Activated CD4-positive, alpha-beta memory T cell treated with anti-CD3 and anti-CD28 coated beads for 36 hours (primary cell): ENCODE measurements at places on chromosomes 3 and 15.

DNA sequence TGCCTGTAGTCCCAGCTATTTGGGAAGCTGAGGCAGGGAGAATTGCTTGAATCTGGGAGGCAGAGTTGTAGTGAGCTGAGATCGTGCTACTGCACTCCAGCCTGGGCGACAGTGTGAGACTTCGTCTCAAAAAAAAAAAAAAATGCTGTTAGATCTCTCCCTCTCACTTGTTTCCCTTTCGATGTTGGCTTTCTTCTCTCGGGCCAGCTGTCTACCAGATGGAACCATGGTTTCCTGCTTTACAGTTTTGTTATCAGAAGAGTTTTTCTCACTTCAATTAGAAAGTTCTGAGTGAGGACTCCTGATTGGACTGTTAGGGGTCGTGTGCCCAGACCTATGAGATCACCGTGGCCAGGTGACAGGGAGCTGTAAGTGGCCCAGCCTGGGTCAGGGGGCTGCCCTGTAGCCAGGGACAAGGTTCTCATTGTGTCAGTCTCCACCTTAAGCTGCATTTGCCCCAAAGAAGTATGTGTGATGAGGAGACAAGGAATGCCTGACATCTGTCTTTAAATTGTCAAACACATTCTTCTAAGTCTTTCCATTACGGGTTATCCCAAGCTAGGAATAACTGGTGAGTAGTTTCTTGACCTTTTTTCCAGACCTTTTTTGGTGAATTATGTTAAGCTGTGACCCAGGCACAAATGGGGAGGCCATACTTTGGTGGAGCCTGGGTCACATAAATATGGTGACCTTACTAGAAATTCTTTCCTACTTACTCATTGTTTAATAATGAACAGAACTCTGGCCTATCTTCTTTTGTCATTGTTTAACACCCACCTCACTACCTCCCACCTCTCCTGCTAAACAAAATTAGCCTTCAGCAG lies 25.2 kb downstream of the SNAPC5 start:
- peaks cover 57% of the 10 kb centered on the region for H3K4me1 ChIP-seq
- no peaks in the 10 kb centered on the region for H3K27me3 ChIP-seq
- peaks cover 3% of the 10 kb centered on the region for H3K36me3 ChIP-seq
- H3K4me3 ChIP-seq = peak overlapping the region; percentile 57
- peak overlapping the region; percentile 75 for H3K27ac ChIP-seq
- DNase-seq = peak; percentile 67

- H3K36me3 ChIP-seq = no peaks in the 10 kb centered on the region
- no peaks in the 10 kb centered on the region for H3K27me3 ChIP-seq
- no peak overlapping the region for H3K27ac ChIP-seq
- H3K4me1 ChIP-seq = no peaks in the 10 kb centered on the region
- no peak for DNase-seq
- H3K4me3 ChIP-seq = no peak overlapping the region
These were observed 79.1 kb downstream of the NTRK3 start for GRCh38 chr15:88177451-88177850.

GRCh38 chr3:60217156-60217911 lies 1033.9 kb downstream of the FHIT start:
- no peaks in the 10 kb centered on the region for H3K27me3 ChIP-seq
- no peak overlapping the region for H3K4me3 ChIP-seq
- no peaks in the 10 kb centered on the region for H3K4me1 ChIP-seq

DNA sequence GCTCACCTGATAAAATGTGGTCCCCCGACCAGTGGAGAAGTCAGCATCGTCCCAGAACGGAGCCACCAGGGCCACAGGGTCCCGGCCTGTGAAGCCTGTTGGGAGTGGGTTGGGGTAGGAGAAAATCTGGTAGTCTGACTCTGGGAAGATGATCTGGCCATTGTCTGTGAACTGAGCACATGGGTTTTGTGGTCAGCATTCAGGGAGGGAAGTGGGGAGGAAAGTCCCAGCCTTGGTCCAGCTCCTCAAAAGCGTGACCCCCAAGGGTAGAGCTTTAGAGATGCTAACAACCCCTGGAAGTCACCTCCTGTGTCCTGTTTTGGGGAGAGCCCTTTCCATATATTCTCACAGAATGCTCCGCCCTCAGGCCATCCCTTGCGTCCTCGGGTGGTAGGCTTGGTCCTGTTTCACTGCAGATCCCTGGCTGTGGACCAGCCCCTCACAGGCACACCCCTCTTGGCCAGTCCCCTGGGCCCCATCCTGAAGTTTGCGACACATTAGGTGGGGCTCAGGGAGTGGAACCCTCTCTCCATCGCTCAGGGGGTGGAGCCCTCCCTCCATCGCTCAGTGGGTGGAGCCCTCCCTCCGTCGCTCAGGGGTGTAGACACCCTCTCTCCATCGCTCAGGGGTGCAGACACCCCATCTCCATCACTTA lies 40.0 kb downstream of the MUC4 start:
- no peak overlapping the region for H3K27ac ChIP-seq
- H3K27me3 ChIP-seq = no peaks in the 10 kb centered on the region
- no peaks in the 10 kb centered on the region for H3K36me3 ChIP-seq
- no peaks in the 10 kb centered on the region for H3K4me1 ChIP-seq
- DNase-seq = no peak

GRCh38 chr15:27808182-27808581 lies 290.9 kb downstream of the OCA2 start:
- H3K27me3 ChIP-seq = no peaks in the 10 kb centered on the region
- no peaks in the 10 kb centered on the region for H3K36me3 ChIP-seq
- no peak for DNase-seq
- no peak overlapping the region for H3K4me3 ChIP-seq
- no peak overlapping the region for H3K27ac ChIP-seq

DNA sequence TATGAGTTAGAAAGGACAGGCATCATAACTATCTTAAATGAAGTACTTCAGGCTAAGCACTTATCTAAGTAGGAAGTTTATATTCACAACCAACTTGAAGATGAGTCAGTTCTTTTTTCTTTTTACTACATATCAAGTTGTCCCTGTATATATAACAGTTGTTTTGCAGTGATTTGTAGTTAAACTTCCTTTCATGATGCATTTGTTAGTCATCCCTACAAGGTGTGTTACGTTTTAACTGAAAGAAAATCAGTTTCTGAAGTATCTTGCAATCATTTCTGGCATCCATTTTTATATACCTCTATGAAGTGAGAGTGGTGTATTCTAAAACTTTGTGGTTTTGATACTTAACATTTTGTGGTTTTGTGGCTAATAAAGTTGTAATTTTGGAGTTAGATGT lies 46.1 kb downstream of the ZFAND6 start:
- no peak overlapping the region for H3K27ac ChIP-seq
- peaks cover 39% of the 10 kb centered on the region for H3K4me1 ChIP-seq
- H3K4me3 ChIP-seq = no peak overlapping the region
- DNase-seq = no peak

GRCh38 chr3:123930445-123930844 lies 30.6 kb downstream of the CCDC14 start:
- no peak for DNase-seq
- H3K4me3 ChIP-seq = no peak overlapping the region
- peaks cover 41% of the 10 kb centered on the region for H3K36me3 ChIP-seq
- no peaks in the 10 kb centered on the region for H3K4me1 ChIP-seq

GRCh38 chr3:58084788-58085543 lies 76.7 kb downstream of the FLNB start:
- no peak overlapping the region for H3K4me3 ChIP-seq
- no peak for DNase-seq
- peaks cover 5% of the 10 kb centered on the region for H3K36me3 ChIP-seq
- no peak overlapping the region for H3K27ac ChIP-seq
- H3K4me1 ChIP-seq = peaks cover 16% of the 10 kb centered on the region
- H3K27me3 ChIP-seq = no peaks in the 10 kb centered on the region

DNA sequence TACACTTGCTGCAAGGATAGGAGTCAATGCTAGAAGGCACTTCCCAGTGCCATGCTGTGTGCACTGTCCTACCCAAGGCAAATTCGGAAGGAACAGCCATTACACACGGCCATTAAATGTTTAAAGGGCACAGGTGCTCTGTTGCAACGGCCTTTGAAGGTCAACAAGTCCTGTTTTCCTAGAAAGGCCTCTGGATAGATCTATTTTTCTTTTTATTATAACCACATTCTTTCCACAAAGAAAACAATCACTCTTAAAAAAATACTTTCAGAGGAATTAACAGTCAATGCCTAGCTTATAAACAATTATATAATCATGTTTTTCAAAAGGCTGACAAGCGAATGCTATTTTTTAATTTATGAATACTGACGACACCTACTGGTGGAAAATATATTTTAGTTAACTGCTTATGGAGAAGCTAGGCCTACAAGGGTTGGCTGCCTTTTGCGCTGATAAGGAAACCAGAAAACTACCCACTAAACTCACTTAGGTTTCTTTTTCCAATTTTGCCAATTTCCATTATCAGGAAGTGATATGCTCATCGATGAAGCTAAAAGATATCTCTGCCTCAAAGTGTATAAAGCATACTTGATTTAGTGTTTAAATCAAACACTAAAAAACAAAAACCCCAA lies 2.4 kb downstream of the ARHGEF3 start:
- H3K4me1 ChIP-seq = peaks cover 62% of the 10 kb centered on the region
- DNase-seq = no peak
- peak overlapping the region; percentile 80 for H3K4me3 ChIP-seq
- peaks cover 5% of the 10 kb centered on the region for H3K36me3 ChIP-seq

DNA sequence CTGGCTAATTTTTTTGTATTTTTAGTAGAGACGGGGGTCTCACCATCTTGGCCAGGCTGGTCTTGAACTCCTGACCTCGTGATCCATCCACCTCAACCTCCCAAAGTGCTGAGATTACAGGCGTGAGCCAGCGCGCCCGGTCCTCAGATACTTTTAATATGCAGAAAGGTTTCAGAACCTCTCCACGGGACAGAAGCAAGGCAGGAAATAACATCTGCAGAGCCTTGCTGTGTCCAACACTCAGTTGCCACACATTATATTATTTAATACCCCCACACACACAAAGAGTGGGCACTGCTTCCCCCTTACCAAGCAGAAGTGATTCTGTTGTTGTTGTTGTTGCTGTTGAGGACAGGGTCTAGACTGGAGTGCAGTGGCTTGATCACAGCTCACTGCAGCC lies 28.0 kb downstream of the OSBPL10 start:
- H3K27ac ChIP-seq = no peak overlapping the region
- peaks cover 16% of the 10 kb centered on the region for H3K27me3 ChIP-seq
- DNase-seq = no peak
- no peaks in the 10 kb centered on the region for H3K4me1 ChIP-seq
- no peak overlapping the region for H3K4me3 ChIP-seq

DNA sequence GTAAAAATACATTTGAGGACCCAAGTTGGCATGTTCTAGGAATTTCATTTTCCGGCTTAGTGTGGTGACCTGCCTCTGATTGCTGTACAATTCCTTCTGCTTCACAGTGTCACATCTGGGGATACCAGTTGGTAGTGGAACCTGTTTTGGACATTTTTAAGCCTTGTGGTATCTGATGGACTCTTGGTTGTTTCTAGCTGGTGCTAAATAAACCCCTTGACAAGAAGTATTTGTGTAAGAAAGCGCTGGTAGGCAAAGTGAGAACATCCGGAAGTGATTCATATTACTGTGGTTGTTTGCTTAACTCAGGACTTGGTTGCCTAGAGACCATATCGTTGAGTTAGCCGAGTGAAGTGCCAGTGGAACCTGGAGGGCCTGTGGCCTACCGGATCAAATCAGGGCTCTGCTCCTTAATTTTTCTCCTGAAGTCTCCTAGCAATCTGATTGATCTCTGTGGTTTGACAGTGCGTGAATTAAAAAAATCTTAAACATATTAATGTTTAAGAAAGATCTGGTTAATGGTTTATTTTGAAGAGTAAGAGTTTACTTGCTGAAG lies 12.8 kb downstream of the IQGAP1 start:
- H3K27me3 ChIP-seq = no peaks in the 10 kb centered on the region
- peak; percentile 72 for DNase-seq
- H3K27ac ChIP-seq = peak overlapping the region; percentile 91
- peaks cover 9% of the 10 kb centered on the region for H3K36me3 ChIP-seq

GRCh38 chr3:177396733-177397132 lies 199.5 kb upstream of the TBL1XR1 start:
- no peak for DNase-seq
- no peak overlapping the region for H3K27ac ChIP-seq
- H3K4me1 ChIP-seq = no peaks in the 10 kb centered on the region
- no peaks in the 10 kb centered on the region for H3K36me3 ChIP-seq
- H3K27me3 ChIP-seq = no peaks in the 10 kb centered on the region
- no peak overlapping the region for H3K4me3 ChIP-seq

DNA sequence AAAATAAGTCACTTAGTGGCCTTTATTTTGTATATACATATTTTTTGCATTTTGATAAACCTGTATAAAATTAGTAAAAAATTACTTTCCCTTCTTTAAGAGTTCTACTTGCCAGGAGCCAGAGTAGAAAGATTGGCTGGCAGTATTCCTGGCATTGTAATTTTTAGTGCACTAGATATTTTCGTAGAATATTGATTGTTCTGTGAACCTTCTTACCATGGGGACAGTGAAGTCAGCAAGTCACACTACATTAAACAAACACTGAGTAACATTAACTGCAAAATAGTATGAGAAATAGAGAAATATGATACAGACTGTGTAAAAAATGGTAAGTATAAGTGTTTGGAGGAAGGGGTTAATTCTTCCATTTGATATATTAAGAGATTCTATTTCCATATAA lies 26.0 kb downstream of the TCF12 start:
- H3K27ac ChIP-seq = no peak overlapping the region
- no peak for DNase-seq
- peaks cover 20% of the 10 kb centered on the region for H3K36me3 ChIP-seq
- no peak overlapping the region for H3K4me3 ChIP-seq

- H3K27me3 ChIP-seq = no peaks in the 10 kb centered on the region
- H3K27ac ChIP-seq = no peak overlapping the region
- peaks cover under 1% of the 10 kb centered on the region for H3K36me3 ChIP-seq
- peaks cover 33% of the 10 kb centered on the region for H3K4me1 ChIP-seq
These were observed 5.5 kb upstream of the LEKR1 start for GRCh38 chr3:156820692-156821080.

- H3K36me3 ChIP-seq = no peaks in the 10 kb centered on the region
- H3K4me3 ChIP-seq = no peak overlapping the region
- H3K4me1 ChIP-seq = no peaks in the 10 kb centered on the region
These were observed 53.0 kb upstream of the ACTL6A start for GRCh38 chr3:179509701-179510100.

DNA sequence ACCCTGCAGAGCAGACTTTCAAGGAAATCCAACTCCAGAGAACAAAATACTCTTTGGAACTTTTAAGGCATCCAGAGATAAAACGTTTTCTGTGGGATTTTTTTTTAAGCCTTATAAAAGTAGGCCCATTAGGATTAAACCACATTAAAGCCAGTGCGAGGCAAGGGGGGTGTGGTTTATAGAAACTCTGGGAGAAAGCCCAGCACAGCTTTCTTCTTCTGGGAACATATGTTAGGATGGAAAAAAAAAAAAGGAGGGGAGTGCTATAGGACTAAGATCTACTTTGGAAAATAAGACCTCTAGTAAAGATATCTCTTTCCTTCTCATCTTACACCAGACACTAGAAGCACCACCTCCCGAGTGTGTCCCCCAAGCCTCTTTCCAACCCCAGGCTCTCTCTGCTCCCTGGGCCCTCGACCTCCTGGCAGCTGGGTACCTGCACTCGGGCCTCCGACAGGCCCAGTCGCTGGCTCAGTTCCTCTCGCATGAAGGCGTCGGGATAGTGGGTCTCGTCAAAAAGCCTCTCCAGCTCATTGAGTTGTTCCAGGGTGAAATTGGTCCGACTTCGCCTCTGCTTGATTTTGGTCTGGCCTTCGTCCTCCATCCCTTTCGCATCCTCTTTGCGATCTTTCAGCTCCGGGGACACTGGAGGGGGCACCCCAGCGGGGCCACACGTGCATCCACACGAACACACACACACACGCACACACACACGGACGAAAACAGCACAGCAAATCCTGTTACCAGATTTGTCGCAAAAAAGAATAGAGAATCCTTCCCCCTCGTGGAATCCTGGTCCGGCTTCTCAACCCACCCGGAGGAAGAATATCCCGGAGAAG lies 3.8 kb downstream of the SHOX2 start:
- no peak for DNase-seq
- peak overlapping the region; percentile 60 for H3K27ac ChIP-seq
- peak overlapping the region; percentile 49 for H3K4me3 ChIP-seq
- peaks cover 5% of the 10 kb centered on the region for H3K36me3 ChIP-seq
- peaks cover 82% of the 10 kb centered on the region for H3K27me3 ChIP-seq
